T1000 (cell line): ENCODE measurements at places on chromosomes 13 and 19.

DNA sequence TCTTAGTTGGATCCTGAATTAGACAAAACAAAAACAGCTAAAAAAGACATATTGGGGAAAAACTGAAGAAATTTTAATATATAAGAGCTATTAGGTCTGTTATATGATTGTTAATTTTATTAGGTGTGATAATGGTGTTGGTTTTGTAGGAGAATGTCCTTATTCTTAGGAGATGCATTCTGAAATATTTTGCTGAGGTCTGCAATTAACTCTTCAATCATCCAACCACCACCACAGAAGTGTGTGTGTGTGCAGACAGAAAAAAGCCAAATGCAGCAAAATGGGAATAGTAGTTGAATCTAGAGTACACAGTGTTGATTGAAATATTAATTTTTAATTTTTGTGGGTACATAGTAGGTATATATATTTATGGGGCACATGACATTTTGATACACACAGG, 12.1 kb upstream of the KBTBD7 start:
- DNase-seq = no peak

DNA sequence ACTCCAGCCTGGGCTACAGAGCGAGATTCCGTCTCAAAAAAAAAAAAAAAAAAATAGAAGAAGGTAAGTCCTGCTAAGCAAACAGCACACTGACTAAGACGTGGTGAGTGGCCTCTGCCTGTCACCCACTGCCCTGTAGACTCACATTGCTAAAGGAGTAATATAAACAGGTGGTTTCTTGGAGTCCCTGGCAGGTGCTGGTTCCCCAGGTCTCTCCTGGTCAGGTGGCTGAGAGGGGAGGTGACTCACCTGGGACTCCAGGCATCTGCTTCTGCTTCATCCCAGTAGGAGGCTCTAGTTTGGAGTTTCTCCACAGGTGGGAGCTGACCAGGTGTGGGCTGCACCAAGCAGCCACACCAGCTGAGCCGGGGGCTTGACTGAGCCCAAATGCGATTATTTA, at the start of gene OR10H1:
TSS of gene OR10H1 (minus strand) at position 359 of the 400 bp plus-strand sequence. CDS start 7,627 bp downstream, outside the sequence.
- DNase-seq = no peak

DNA sequence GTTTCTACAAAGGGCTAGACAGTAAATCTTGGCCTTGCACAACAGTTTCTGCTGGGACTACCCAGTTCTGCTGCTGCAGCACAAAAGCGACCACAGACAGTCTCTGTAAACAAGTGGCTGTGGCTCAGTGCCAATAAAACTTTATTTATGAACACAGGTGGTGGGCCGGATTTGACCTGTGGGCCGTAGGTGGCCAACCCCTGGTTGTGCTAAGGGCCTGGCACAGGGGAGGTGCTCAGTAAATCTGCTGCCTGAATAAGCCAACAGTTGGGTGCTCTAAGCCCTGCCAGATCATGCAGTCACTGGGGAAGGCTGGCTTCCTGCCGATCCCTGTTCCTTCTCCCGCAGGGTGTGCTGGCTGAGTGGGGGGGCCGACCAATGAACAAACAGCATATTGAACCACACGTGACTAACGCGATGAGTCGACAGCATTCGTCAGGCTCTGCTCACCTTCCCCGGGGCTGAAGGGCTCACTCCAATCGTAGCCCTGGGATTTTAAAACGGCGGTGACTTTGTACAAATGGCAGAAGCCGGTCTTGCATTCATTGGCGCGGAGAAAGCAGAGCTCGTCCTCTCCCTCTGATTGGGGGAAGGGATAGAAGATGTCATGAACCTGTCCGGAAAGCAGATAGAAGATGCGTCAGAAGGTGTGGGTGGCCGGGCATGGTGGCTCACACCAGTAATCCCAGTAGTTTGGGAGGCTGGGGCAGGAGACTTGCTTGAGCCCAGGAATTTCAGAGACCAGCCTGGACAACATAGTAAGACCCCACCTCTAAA, 24.3 kb upstream of the MYDGF start:
- DNase-seq = peak; percentile 93

DNA sequence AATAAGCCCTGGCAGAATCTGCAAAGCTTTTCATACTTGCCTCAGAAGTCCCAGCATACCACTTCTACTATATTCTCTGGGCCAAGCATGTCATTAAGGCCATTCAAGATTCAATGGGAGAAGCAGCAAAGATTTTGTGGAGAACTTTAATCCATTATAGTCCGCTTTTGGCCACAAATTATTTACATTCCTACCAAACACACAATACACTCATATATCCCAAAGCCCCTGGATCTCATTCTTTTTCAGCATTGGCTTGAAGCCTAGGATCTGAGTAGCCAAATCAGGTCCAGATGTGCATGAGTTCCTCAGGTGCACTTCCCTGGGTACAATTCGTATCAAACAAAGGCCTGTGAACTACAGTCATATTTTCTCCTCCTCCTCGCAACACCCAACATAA, 203.4 kb downstream of the NDFIP2 start:
- no peak for DNase-seq

DNA sequence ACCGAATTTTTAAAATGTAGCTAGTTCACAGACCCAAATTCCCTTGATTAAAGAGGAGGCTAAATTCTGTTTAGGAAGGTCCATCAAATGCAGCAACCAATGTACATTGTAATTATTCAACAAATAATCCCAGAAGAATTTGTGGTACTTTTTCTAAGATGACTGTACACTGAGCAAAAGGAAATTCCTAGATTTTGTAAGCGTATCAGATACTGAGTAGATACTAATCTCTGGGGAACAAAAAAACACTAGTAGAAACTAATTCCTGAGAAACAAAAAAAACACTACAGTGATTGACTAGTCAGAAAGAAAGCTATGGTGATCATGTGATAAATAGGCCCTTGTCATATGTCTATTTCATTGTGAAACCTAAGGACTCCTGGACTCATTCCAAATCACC, 246.1 kb downstream of the PCDH17 start:
- DNase-seq = no peak

GRCh38 chr13:37475966-37476365, 122.6 kb downstream of the POSTN start:
- no peak for DNase-seq

DNA sequence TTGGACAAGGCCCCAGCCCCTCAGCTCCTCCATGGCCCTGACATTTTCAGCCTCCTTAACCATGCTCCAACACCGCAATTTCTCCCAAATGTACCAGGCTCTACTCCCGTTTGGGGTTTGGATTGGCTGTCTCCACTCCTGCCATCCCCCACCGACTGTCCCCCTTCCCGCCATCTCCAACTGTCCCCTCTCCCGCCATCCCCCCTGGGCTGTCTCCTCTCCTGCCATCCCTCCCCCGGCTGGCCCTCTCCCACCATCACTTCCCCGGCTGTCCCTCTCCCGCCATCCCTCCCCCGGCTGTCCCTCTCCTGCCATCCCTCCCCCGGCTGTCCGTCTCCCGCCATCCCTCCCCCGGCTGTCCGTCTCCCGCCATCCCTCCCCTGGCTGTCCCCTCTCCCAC, 5.4 kb downstream of the BCAT2 start:
- DNase-seq = no peak

GRCh38 chr19:50724522-50725217, 1.5 kb downstream of the CLEC11A start:
- DNase-seq = no peak

- no peak for DNase-seq
These were observed 22.3 kb downstream of the EPS15L1 start for GRCh38 chr19:16449330-16449961.

DNA sequence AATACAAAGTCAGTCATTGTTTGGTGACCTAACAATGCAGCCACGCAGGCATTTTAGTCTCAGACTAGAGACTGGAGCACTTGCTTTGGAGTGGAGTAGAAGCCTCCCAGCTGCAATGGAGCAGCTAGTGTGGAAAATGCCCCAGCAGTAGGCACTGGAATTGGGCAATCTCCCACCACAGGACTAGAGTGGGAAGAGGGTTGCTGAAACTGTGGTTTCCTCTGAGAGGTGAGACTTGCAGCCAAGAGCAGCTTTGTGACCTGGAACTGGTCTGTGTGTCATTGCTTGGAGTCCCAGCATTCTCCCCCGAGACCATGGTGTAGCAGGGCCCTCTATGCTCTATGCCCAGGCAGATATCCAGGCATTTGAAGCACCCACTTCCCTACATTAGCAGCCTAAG, 556.3 kb downstream of the UQCRFS1 start:
- no peak for DNase-seq

- DNase-seq = no peak
These were observed 58.9 kb downstream of the UBL3 start for GRCh38 chr13:29791508-29791907.

DNA sequence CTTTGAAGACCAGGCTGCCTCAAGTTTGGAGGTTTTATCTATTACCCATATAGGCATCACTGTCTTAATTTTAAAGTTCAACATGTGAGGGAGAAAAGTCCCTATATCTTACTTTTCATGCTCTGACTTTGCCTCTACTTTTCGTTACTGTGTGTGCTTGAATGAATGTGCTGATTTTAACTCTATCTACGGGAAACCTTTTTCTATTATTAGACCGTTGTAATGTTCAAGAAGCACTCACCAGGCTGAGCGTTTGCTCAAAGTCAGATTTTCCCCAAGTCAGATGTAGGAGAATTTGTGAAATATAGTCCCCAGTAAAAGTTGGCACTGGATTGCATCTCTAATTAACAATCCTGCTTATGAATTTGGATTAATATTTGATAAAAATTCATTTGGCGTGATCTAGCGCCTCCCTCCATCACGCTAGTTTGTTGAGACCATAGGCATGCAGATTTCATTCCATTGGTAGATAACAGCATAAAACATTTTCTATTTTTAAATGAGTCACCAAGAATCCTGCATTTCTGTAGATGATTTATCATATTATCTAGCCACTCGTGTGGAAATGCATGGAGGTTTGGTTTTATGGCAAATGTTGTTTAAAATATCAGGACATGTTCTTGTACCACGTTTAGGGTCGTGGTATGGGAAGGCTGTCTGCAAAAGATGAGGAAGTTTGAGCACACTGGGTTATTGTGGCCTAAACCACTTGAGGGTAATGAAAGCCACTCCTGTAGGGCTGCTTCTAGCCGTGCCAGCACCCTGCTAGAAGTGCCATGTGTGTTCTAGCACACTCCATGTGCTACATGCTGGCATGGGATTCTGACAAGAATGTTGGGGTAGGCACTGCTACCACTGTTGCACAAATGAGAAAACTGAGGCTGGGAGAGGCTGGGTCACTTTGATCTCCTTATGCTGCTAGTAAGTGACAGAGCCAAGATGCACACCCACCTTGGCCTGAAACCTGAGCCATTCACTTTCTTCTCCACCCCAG, 179.4 kb downstream of the FGF9 start:
- no peak for DNase-seq

DNA sequence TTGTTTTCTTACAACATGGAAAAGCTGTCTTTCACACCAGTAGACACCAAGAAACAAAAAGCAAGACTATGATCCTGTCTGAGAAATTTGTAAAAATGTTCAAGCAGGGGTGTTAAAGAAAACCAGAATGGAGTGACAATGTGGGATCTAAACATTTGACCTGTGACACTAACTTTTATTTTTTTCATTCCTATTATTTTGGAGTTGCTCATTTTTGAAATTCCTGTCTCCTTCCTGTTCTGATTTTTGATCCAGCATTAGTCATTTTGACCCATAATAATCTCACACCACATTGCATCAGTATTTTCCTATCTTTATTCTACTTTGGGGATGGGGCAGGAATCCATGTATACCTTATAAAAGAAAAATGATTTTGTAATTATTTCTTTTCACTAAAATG, 164.2 kb downstream of the DLEU7 start:
- no peak for DNase-seq

- no peak for DNase-seq
These were observed 2.9 kb downstream of the RPS11 start for GRCh38 chr19:49499030-49499670.

- no peak for DNase-seq
These were observed 5.3 kb downstream of the SHD start for GRCh38 chr19:4284176-4284958.

DNA sequence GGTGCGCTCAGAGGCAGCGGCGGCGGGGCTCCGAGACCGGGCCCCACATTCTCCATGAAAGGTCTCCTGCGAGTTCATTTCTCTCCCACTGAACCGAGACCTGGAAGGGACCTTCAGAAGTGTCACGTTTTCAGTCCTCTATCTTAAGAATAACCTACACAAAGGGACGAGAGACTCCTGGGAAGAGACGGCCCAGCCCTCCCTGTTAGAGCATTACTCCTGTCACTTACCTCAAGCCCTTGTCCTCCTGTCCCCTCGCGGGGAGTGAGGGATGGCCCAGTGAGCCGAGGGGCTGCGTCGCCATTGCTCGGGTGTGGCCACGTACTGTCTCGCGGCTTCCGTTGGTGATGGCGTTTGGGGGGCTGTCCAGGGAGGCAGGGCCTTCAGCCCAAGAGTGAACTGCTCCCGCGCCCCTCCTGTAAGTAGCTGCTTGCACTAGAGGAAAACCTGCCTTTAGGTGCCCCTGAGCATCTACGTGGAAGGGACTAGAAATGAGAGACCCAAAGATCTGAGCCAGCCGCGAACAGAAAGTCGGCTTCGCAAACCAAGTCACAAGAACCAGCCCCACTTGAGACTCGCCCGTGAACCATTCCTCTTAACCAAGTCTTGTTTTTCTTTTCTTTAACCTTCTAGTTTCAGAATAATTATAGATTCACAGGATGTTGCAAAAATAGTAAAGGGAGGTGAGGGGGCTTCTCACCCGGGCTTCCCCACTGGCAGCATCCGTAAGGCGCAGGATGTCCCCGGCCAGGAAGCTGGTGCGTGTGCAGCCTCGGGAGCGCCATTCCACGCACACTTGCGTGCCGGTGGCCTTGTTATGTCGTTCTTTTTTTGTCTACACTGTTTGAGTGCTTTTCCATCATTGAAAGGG, 21.1 kb upstream of the NDUFS7 start:
- no peak for DNase-seq

DNA sequence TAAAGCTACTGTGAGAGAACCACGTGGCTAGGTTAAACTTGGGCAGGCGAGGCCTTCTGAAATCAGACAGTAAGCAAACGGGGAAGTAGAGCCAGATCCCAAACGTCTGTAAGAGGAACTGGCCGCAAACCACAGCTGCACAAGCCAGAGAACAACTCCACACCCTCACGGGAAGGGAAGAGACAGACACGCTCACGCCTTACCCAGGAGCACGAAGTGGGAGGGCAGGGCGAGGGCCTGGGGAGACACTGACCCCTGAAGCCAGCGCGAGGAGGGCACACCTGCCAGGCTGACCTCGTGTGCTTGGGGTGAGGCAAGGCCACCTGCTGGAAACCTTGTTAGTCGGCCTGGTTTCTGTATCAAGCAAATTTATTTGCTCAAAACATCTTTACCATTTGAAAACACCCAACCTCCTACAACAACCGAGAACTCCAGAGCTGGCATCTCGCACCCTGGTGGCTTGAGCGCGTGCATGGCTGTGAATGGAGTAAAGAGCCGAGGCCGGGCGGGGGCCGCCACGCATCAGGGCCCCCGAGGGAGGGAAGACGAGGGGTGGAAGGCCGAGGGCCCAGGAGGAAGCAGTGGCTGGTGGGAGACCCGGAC, 7.3 kb downstream of the POLR2E start:
- no peak for DNase-seq

DNA sequence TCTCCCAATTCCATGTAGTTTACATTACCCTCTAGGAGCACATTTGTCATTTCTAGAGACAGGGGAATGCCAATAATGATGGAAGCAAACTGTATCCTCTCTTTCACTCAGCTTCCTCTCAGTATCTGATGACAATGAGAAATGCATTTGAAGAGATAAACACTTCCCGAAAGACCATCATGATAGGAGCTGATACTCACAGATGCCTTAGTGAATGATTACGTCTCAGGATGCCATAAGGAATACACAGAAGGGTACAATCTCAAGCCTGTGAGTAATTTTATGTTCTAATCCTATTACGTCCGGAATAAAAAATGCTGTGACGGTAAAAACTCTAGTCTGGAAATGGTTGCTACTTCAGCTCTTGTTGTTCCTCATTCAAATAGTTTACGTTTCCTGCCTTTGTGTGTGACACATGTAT, 663.8 kb upstream of the MIR17HG start:
- DNase-seq = no peak

- DNase-seq = no peak
These were observed 13.0 kb downstream of the C19orf25 start for GRCh38 chr19:1466018-1466460.
